Adrenal gland (tissue), 19 donors: ENCODE measurements at places on chromosomes 4 and X. TPM values are rescaled to one million over a fixed set of nuclear protein-coding genes. Genes with fewer than 3 reads are reported as not detected.

The DGAT2L6 gene
- not detected for polyA plus RNA-seq

The ATP2B3 gene
- polyA plus RNA-seq, result 15.3 TPM

The ZDHHC9 gene
- polyA plus RNA-seq, result 7.2 TPM

The ZNF711 gene
- 33.9 TPM for polyA plus RNA-seq

The NLRP2B gene
- not detected for polyA plus RNA-seq

The OCIAD2 gene
- 44.1 TPM for polyA plus RNA-seq

The DUX4 gene
- not detected for polyA plus RNA-seq

The TMEM35A gene
- polyA plus RNA-seq, result 0.61 TPM

The FAT4 gene
- 0.64 TPM for polyA plus RNA-seq

The UCP1 gene
- 1.3 TPM for polyA plus RNA-seq

The HTN1 gene
- not detected for polyA plus RNA-seq

The EFHC2 gene
- polyA plus RNA-seq, result 0.95 TPM

The SRPK3 gene
- 20.5 TPM for polyA plus RNA-seq

The MCUB gene
- polyA plus RNA-seq, result 4.4 TPM

The F8A3 gene
- polyA plus RNA-seq, result not detected

The CFAP99 gene
- 2.1 TPM for polyA plus RNA-seq

The RHOXF1 gene
- polyA plus RNA-seq, result not detected
